ENCODE measurements at places on chromosomes 5 and 9.

DNA sequence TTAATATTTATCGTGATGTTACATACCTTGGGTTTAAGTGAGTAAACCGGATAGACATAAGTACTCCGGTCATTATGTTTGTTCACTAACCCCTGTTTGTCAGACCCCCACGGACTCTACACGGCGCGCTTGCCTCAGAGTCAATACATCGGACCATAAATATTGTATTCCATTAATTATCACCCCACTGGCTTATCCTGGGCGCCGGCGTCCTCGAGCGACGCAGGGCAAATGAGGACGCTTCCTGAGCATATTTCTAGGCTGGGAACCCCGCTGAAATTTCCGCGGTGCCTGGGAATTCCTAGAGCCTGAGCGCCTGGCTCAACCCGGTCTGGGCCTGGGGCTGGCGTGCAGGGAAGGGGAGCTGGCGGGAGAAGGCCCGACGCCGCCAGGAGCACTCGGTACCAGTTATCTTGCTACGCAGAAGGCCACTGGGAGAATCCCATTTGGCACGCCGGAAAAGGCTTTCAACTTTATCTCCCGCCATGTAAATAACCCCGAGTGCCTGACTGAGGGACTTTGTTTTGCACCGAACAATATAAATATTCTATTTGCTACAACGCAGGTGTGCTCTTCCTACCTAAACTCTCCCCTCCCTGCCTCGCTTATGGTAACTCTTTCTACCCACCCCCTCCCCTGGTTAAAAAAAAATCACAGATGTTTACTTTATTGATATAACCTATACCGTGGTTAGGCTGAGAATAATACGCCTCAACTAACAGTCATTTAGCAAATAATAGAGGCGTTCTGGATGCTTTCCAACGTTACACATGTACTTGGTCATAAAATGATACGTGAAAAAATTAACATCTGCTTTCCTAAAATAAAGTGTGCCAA, 19.4 kb downstream of the NR2F1 start:
- DNase-seq: no peak

- DNase-seq: no peak
Observed at GRCh38 chr5:60633341-60633740, 66.6 kb downstream of the DEPDC1B start.

- DNase-seq: no peak
Observed at GRCh38 chr5:151596828-151597539, 5.9 kb upstream of the FAT2 start.

GRCh38 chr5:107893642-107894041, 222.9 kb upstream of the EFNA5 start:
- no peak for DNase-seq

GRCh38 chr9:126809068-126809467, 4.2 kb downstream of the ZBTB43 start:
- no peak for DNase-seq

- DNase-seq: no peak
Observed at GRCh38 chr9:84701801-84702200, 32.3 kb downstream of the NTRK2 start.

DNA sequence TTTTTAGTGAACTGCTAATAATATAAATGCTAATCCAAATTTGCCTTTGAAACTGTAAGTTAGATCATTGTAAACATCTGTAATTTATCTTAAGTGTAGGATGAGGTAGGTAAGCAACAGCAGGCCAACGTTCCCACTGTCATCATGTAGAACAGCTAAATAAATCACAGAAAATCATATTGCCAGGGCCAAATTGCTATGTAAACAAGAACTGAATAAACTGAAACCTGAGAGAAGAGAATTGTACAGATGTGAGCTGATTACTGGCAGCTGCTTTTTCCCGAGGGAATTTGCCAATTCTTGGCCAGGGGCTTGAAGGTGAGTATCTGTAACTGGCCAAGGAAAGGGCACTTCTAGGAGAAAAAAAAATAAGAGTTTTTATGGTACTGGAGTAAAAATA, 97.6 kb downstream of the CDH10 start:
- DNase-seq: no peak

- no peak for DNase-seq
Observed at GRCh38 chr5:173420108-173420507, 91.9 kb upstream of the STC2 start.

- DNase-seq: no peak
Observed at GRCh38 chr9:4618700-4619099, 43.4 kb upstream of the PLPP6 start.
